Neural crest cell (in vitro differentiated cells): ENCODE measurements at places on chromosomes 7 and 10.

- no peak for DNase-seq
Observed at GRCh38 chr7:153297141-153297540, 537.6 kb downstream of the ACTR3B start.

GRCh38 chr10:69508738-69509340 is 57.6 kb downstream of the TSPAN15 start:
- no peak for DNase-seq

DNA sequence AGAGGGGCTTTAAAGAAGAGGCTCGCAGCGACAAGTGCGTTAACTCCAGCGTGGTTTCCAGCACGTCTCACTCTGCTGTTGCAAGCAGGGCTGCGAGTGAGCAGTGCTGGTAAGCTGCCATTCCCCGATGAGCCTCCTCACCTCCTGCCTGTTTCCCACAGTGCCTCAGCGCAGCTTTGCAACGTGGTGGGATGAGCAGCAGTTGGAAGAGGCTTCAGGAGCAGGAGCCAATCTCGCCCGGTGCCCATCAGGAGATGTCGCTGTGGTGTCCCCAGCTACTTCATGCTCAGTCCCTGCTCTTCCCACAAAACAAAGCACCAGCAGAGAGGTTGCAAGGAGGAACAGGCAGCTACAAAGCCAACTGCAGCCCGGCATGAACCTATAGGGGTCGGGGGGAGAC is 2.4 kb upstream of the ADARB2 start:
- no peak for DNase-seq

GRCh38 chr10:51321980-51322379 is 247.7 kb downstream of the PRKG1 start:
- DNase-seq, result no peak

GRCh38 chr10:24249829-24250415 is 41.0 kb downstream of the KIAA1217 start:
- no peak for DNase-seq

- no peak for DNase-seq
Observed at GRCh38 chr7:107170051-107170915, 1.5 kb downstream of the HBP1 start.

DNA sequence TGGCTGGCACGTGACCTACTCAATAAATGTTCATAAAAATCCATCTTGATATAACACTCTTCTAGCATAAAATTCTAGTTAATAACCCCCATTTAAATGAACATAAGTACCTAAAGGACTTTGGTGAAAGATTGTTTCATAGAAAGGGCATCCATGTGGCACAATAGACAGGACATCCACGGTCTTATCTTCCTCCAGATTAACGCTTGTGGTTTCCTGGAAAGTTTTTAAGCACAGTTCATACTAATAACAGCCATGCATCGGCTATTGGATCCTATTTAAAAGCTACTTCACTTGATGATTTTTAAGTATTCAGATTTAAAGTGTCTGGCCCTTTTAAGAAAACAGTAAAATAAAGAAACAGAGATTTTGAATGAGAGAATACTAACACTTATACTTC is 288.3 kb downstream of the AHR start:
- DNase-seq, result no peak

DNA sequence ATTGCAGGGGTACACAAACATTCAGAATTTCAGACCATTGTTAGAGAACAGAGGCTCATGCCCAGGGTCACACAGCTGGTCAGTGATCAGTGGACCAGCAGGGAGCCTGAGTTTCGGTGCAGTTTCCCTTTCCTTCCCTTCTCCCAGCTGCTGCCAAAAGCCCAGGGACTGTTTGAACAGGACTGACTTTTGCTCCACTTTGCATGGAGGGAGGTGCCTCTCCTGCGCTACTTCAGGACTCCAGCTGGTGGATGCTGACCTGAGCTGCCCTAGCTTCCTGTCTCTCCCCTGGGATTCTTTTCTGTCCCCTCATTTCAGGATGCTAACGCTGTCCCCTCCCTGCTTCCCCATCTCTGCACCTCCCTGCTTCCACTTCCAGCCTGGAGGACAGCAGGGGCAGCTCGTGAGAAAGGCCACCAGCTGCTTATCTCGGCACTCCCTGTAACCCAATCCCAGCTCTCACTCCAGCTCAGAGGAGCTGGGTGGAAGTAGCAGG is 14.5 kb downstream of the SH2D4B start:
- DNase-seq, result no peak
